A549 treated with CpdA at 1 μM for 4 hours (cell line): ENCODE measurements at places on chromosomes 6 and 20. TPM values are rescaled to one million over a fixed set of nuclear protein-coding genes. Genes with fewer than 3 reads are reported as not detected.

Gene COL21A1
- 0.53 to 0.99 TPM (median 0.79 TPM) in 5 replicates for total RNA-seq

Gene ULBP2
- total RNA-seq: 2.9 to 3.9 TPM (median 3.7 TPM) in 5 replicates

Gene NT5DC1
- 20.8 to 32.9 TPM (median 29.1 TPM) in 5 replicates for total RNA-seq

Gene NRN1
- 0.49 to 0.79 TPM (median 0.71 TPM) in 5 replicates for total RNA-seq

Gene CPXM1
- not detected in 5 replicates for total RNA-seq

Gene BMP7
- 0.32 to 1.0 TPM (median 0.73 TPM) in 5 replicates for total RNA-seq

Gene RCAN2
- not detected in 5 replicates for total RNA-seq

Gene PRDM1
- total RNA-seq: 3.1 to 4.5 TPM (median 4.2 TPM) in 5 replicates

Gene FAM83C
- 0.03 to 0.06 TPM (median 0.05 TPM) in 3 of 5 replicates, not detected in the others for total RNA-seq

Gene RIPOR2
- 0.07 TPM in 1 of 5 replicates, not detected in the others for total RNA-seq

Gene TRIM10
- total RNA-seq: not detected in 5 replicates
